ENCODE measurements at places on chromosomes 3 and 15. TPM values are rescaled to one million over a fixed set of nuclear protein-coding genes. Genes with fewer than 3 reads are reported as not detected.

- no peak for DNase-seq
Observed at GRCh38 chr15:52672661-52673060, 6.5 kb downstream of the ATOSA start.

DNA sequence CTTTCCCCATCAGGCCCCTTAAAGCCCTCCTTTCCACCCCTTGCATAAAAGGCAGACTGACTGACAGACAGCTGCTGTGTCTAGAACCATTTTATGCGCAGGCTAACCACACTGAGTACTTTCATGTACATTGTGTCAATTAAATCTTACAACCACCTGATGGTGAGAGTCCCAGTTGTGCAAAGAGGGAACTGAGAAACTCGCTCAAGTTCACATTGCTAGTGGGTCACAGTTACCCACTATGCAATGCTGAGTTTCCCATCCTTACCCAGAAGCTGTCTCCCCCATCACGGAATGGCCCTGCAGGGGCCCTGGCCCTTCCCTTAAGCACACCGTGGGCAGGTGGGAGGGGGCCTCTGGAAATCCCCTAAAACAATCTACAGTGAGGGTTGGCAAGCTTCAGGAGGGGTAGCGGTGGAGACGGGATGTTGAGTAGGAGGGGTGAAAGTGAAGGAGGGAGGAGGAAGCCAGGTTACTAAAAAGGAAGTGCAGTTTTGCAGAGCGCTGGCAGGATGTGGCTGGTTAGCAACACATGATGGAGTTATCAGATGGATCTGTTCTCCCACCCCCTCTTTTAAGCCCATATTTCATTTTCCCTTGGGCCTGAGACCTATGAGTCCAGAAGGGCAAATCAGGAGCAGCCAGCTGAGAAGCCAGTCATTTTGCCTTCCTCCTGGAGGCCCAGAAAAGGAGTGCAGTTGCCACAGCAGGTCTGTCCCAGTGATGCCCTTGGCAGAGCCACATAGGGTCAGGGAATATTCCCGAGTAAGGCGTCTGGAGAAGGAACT is 30.0 kb downstream of the STARD5 start:
- DNase-seq, result peak; percentile 74

Gene SLC22A13
- total RNA-seq, result 0.73 TPM

Gene PRTG
- not detected for total RNA-seq
